ENCODE measurements at places on chromosomes 5 and 9.

GRCh38 chr9:93303258-93303771 lies 119.4 kb downstream of the WNK2 start:
- DNase-seq, result no peak

DNA sequence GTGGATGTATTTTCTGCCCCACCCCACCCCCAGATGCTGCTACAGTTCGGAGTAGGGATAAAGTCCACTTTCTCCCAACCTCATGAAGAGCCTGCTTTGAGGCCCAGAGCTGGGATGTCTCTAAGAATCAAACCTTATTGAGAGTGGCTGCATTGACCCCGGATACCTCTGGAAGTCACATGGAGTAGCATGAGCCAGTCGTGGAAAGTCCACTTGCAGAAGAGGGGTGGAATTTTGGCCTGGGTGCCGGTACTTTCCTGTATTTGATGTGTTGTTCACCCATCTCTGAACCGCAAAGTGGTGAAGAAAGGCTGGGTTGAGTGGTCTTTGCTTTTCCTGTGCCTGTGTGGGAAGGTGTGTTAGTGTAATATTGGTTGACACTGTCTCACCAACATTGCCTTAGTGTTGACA lies 3.7 kb downstream of the OTULIN start:
- DNase-seq, result no peak

- DNase-seq, result no peak
These were observed 455.0 kb downstream of the CTNND2 start for GRCh38 chr5:11449217-11449616.

GRCh38 chr5:32018476-32019436 lies 155.4 kb downstream of the GOLPH3 start:
- DNase-seq, result no peak

DNA sequence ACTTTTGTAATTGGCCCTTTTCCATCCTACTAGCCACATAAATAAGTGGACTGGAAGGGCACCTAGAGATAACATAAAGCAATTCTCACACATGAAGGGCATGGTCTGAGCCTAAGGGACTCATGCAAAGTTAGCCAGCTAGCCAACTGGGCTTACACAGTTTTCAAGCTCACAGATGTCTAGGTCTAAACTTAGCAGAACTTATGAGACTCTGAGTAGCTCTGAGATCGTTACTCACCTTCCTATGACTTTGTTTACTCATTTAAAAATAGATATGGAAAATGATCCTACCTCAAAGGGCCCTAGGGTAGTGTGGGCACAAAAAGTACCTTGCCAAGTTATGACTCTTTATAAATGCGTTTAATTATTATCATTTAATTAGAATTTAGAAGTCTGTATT lies 410.4 kb upstream of the MPDZ start:
- no peak for DNase-seq

GRCh38 chr9:93598647-93599241 lies 22.4 kb downstream of the PHF2 start:
- DNase-seq, result no peak

- DNase-seq, result no peak
These were observed 27.4 kb upstream of the POMT1 start for GRCh38 chr9:131475111-131475955.

- no peak for DNase-seq
These were observed 284.5 kb downstream of the RFX3 start for GRCh38 chr9:3241290-3241689.

DNA sequence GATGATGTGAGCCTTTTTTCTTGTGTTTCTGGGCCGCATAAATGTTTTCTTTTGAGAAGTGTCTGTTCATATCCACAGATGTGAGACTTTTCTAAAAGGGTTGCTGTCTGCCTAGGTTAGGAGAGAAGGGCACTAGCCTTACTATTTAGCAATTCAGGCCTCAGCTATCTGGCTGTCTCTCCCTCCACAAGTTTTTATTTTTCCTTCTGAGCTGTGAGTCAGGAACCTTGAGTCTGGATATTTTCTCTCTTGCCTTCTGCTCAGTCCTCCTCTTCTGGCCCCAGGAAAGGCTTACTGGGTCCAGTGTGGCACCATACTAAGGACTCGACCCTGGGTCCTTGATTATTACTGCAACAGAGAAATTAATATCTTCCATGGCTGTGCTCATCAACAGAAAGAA lies 187.6 kb downstream of the CSNK1G3 start:
- DNase-seq, result no peak

DNA sequence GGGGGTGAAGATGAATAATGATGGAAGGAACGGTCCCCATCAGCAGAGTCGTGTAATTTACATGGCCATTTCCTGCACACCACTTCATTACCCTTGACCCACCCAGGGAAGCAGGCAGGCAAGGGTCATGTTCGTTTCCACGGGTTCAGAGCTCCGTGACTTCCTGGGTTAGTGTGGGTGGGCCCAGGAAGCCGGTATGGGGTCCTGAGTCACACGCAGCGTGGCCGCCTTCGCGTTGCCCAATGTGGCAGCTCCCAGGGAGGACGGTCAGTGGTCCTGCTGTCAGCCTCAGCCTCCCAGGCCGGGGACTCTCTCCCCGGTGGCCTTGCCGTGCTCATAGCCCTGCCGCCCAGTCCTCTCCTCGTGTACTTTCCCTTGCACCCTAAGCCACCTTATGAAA lies 5.1 kb upstream of the TERT start:
- no peak for DNase-seq

DNA sequence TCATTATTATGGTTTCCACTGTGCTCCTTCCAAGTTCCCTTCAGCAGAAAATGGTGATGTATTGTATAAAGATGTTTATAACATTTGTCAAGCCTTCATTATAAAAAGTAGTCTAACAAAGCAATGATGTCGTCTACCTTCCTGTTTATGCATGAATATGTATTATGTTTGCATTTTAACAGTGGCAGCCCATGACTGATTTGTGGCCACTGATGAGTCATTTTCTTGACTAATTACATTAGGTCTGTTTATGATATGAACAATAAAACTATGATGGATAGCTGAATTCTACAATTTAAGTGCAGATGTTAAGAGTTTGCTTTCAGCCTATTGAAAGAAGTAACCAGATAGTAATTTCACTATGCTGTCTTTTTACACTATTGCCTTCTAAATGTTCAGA lies 75.4 kb upstream of the ADAMTS19 start:
- no peak for DNase-seq

- no peak for DNase-seq
These were observed 64.2 kb downstream of the MYO10 start for GRCh38 chr5:16871746-16872339.

DNA sequence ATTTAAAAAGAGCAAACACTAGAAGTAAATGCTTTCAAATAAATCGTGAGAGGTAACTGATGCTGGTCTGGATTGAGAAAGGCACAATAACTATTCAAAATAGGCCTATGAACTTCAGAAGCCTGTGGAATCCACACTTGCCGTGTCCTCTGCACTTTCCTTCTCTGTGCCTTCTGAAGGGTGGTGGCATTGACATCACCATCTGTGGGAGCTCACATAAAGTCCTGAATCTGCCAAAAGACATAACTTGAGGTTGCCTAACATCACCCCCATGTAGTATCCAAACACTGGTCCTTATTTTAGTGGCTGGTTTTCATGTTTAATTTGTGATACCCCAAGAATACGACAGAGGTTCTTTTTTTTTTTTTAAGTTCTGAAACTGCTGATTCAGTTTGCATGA lies 59.8 kb downstream of the IRF1 start:
- DNase-seq, result no peak

DNA sequence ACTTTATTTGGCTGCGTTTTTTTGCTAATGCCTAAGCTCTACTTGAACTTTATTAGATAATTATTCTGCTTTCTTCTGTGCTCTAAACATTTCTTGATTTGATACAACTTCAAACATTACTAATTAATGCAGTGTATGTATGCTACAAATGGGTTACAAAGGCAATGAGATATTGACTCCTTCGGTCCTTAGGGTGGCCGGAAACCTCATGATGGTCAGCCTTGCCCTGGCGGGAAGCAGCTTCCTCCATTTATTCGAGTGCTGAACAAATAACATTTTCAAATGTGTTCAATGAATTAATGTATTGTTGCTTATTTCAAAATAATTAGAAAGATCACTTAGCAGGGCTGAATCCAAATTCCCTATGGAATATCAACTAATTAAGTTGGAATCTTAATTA lies 3.9 kb upstream of the LNPEP start:
- no peak for DNase-seq

DNA sequence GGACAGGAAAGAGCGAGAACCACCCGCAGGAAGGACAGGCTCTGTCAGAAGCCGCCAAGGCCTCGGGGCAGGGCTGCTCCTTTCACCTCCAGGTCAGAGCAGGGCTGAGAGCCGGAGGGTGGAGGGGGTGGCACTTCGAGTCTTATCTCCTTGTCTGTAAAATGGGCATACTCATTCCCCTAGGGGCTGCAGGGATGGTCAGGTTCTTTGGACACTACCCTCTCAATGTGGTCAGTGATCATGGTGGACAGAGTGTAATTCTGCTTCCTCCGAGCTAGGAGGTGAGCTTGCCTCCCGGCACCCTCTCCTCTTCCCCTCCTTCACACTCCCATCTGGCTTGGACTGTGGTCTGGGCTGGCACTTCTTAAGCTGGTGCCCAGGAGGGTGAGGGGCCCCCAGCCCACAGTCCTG lies 39.6 kb downstream of the RGS3 start:
- no peak for DNase-seq

DNA sequence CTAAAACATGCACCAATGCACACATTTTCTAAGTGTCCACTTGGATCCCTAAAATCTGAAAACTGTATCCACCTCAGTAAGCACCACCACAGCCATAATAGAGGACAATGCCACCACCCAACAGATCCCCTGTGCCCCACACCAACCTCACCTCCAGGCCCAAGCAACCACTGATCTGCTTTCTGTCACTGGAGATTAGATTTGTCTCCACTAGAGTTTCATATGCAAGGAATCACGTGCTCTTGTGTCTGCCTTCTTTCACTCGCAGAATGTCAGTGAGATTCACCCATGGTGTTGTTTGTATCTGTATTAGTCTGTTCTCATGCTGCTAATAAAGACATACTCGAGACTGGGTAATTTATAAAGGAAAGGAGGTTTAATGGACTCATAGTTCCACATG lies 216.1 kb upstream of the WWC1 start:
- no peak for DNase-seq

- DNase-seq, result no peak
These were observed 128.1 kb upstream of the RPS23 start for GRCh38 chr5:82406205-82406773.

DNA sequence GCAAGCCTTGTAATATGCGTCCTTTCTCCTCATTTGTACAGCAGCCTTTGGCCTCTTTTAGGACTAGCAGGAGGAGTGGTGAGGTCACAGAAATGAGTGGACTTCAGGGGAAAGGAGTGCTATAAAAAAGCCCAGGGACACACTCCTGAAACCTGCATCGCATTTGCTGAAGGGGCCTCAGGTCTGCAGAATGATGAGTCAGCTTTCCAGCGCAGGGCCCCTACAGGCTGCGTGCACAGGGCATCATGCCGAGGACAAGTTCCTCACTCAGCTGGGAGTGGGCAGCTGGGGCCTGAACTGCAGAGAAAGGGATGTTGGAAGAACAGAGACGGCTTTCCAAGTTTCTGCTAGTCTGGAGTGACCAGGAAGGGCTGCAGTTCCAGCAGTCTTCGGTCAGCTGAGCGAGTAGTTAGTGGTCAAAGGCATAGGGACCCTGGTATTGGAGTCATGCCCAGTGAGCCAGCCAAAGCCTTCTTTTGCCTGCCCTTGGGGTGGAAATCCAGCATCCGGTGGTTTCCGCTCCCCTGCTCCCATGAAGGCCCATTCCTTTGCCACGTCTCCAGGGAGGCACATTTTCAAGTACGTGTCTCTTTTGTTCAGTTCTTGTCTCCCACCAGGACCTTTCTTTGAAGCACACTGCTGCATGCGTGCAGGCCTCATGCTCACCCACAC lies 17.3 kb upstream of the CFAP157 start:
- DNase-seq, result no peak

DNA sequence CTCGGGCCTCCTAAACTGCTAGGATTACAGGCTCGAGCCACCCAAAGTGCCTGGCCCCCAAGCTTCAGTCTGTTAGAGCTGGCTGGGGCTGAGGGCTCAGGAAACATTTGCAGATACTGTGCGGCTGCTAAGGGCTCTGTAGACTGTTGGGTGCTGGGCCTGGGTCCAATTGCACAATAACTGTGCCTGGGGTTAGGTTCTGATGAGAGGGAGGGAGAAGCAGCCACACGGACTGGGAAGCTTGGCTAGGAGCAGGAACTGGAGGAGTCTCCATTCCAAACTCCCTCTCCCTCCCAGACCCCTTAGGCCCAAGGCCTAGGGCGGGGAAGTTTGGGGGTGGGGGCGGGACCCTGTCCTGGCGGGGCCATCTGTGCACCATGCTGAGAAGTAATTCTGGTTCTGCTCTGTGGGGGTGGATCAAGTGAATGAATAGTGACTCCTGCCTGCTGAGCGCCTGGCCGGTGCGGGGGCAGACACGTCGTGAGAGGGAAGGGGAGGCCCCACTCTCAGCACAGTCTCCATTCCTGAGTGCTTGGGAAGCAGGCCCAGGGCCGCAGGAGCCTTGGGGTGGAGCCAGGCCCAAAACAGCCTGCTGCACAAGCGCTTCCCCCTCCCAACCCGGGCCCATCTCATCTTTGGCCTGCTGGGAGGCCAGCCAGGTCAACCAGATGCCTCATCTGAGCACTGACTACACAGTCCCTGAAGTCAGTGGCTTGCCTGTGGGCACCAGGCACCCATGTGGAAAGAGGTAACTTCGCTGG lies 1.5 kb downstream of the ASS1 start:
- no peak for DNase-seq

GRCh38 chr5:43065948-43066798 lies 26.1 kb upstream of the ANXA2R start:
- DNase-seq, result peak; percentile 57

DNA sequence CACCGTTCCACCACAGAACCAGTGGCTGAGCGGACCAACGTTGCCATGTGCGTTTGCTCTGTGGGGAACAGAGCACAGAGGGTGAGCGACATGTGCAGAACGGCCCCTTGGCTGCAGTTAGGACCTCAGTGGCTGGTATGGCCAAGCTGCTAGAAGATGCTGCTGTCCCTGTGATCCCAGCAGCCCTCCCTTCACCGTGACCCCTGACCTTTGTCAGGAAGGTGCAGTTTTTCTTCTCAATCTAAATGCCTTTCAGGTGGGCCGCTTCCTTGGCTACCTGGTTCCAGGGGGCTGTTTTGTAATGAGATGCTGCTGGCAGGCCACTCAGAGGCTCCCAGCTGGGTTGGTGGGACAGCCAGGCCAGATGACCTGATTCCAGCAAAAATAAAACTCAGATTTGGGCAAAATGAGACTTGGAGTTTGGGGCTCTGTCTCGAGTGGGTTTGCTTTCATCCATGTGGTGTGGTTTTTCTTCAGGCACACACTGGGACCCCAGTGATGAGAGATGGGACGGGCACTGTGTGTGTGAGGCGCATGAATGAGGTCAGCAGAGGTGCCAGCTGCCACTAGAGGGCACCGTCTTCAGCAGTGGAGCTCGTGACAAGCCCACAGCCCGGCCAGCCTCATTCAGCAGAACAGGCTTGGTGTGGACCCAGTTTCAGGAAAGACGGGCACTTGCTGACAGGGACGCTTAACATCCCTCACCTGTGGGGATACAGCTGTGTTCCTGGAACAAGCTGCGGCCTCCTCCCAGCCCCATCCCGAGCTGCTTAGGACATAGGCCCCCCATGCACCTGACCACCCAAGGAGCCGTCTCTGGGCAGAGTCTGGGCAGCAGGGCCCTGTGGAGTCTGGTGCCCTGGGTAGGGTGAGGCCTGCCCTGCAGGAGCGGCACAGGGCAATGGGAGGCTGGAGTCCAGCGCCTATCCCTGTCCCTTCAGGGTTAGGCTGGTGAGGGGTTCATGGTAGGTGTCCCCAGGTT lies 4.1 kb downstream of the MRPS2 start:
- peak; percentile 66 for DNase-seq
